Inflammatory macrophage (primary cell): ENCODE measurements at places on chromosomes 7 and 10.

GRCh38 chr7:72391821-72392377, 20.2 kb downstream of the CALN1 start:
- no peak for DNase-seq

DNA sequence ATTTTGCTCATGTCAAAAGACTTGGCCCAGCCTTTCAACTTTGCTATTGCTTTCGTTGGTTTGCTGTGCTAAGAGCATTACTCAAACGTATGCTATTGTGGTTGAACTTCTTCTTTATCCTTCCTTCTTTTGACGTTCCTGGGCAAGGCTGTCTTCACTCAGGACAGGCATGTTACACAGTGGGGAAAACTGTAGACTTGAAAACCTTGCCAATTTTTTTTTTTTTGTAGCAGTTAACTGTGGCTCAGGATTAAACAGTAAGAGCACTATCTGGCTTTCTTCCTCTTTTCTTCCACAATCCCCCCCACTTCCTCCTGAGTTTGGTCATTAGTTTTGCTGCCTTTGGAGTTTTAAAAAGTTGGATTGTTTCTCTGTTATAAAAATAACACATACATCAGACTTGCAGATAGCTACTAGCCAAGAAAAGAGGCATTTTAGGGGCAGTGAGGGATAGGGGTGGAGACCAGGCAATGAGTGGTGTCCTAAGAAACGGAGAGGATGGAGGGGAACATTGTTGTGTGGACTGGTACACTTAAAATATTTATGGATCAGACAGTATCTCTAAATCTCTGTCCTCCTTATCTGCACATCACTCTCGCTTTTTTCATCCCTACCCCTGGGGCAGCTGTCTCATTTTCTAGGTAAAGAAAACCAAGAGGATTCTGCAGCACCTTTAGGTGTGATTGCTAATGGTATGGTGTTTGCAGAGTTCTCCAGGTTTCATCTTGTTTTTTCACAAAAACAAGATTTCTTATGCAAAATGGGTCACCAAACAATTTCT, 181.7 kb downstream of the LRMDA start:
- DNase-seq = peak; percentile 85

DNA sequence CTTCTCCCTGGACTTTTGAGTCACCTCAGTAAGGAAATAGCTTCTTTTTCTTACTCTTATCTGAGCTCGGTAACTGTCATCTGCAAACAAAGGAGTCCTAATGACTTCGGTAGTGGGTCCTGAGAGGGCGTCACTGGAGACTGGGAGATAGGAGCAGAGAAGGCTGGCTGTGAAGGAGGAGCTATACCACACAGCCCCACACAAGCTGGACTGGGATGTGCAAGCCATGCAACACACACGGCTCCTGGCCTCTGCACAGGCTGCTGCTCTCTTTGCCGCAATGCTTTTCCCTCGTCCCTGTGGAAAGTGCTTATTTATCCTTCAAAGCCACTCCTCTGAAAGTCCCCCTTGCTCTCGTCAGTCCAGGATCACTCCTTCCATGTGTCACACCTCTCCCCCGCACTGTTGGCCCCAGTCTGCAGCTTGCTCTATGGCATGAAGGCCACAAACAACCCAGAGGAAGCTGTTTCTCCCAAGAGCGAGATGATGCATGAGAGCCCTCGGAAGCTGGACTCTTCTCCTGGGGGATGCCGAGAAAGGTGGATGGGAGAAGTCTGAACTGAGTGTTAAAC, 14.9 kb downstream of the TMEM273 start:
- DNase-seq = no peak

- DNase-seq = no peak
Measured at GRCh38 chr10:63430091-63430998, 35.4 kb downstream of the JMJD1C start.

DNA sequence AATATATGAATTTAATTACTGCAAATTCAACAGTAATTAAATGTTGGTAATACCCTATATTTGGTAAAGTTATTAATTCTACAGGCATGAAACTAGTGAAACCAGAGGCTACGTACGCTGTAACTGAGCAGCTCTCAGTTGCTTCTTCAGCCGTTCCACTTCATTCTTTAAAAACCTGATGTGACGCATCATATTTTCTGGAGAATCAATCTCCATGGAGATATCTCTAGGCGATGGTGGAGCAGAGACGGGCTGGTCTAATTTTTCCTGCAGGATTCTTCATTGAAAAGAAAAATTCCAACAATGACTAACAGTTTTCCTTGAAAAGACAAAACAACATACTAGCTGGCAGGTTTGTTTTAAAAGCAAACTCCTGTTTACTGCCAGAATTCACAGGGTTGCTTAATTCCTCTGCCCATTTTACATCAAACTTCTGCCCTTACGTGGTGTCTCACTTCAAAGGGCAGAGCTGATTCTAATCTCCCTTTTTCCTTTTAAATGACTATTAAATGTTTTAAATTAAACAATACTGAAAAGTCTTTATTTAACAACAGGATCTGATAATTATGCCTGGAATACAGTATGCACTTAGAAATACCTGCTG, 59.4 kb upstream of the MRLN start:
- DNase-seq = no peak

DNA sequence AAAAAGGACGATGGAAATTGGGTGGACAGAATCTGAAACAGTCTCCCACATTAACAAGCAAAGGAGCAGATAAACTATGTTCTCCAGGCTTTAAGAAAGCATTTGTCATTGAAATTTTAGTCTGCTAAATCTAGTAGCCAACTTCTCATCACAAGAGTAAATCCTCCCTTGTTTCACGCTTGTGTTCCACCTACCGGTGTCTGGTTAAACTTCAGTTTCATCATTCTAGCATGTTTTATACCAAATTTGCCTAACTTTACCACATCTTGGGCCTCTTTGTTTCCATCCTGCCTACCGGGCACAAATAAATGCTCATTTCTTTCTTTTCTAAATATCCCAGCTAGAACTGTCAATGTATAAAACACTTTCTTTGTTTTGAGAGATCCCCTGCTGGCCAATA, 5.8 kb downstream of the LIPA start:
- no peak for DNase-seq

- DNase-seq = no peak
Measured at GRCh38 chr10:131630772-131631258, 270.0 kb upstream of the PPP2R2D start.

GRCh38 chr7:17329440-17329839, 31.0 kb downstream of the AHR start:
- DNase-seq = no peak

DNA sequence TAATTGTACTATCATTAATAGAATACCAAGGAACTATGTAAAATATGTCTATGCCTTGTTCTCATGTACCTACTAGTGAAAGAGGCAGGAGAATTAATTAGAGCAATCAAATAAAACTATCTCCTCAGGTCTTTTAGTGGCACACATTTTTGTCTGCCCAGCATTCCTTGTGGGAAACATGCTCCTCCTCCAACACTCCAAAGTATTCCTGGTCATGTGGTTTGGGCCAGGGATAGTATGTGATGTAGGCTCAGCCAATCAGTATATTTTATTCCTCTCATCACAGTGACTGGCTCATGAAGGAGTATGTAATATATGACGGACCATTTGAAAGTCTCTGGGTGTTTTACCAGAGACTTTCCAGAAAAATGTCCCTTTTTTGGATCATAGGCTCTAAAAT, 16.7 kb upstream of the SYPL1 start:
- DNase-seq = no peak

GRCh38 chr10:116487522-116488430, 58.0 kb upstream of the PNLIP start:
- no peak for DNase-seq

- DNase-seq = no peak
Measured at GRCh38 chr7:157004521-157005455, 5.7 kb downstream of the MNX1 start.

GRCh38 chr10:131018886-131019500, 292.5 kb downstream of the TCERG1L start:
- DNase-seq = no peak

DNA sequence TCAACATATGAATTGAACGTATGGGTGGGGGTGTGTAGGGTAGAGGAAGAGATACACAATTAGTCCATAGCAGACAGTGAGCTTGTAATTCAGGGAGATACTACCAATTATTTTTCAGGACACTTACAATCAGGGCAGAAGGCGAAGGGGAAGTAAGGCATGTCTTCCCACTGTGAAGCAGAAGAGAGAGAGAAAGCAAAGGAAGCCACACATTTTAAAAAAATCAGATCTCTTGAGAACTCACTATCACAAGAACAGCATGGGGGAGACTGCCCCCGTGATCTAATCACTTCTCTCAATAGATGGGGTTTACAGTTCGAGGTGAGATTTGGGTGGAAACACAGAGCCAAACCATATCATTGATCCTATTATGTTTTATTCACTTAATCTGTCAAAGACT, 116.4 kb upstream of the RPA3 start:
- no peak for DNase-seq

DNA sequence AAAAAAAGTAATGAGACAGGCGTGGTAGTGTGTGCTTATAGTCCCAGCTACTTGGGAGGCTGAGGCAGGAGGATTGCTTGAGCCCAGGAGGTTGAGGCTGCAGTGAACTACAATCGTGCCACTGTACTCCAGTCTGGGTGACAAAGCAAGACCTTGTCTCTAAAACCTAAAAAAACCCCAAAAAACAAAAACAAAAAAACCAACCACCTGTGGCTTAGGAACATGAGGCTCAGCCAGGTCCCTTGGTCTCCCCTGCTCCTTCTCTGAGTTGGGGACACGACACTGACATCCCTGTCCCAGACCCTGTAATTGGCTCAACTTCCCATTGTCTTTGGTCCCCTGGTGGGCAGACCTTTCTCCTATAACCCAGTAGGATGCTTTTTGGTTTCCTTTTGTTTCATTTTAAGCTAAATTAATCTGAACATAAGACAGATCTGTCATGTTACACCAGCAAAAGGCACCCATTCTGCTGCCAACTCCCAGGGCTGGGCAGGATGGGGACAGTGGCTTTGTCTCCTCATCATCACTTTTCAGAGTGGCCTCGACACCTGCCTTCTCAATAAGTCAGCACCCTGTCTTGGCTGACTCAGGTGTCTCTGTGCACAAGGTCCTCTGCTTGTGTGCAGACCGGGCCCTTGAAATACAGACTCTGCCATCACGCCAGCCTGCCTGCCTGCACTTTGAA, 74.4 kb downstream of the MYL10 start:
- no peak for DNase-seq

DNA sequence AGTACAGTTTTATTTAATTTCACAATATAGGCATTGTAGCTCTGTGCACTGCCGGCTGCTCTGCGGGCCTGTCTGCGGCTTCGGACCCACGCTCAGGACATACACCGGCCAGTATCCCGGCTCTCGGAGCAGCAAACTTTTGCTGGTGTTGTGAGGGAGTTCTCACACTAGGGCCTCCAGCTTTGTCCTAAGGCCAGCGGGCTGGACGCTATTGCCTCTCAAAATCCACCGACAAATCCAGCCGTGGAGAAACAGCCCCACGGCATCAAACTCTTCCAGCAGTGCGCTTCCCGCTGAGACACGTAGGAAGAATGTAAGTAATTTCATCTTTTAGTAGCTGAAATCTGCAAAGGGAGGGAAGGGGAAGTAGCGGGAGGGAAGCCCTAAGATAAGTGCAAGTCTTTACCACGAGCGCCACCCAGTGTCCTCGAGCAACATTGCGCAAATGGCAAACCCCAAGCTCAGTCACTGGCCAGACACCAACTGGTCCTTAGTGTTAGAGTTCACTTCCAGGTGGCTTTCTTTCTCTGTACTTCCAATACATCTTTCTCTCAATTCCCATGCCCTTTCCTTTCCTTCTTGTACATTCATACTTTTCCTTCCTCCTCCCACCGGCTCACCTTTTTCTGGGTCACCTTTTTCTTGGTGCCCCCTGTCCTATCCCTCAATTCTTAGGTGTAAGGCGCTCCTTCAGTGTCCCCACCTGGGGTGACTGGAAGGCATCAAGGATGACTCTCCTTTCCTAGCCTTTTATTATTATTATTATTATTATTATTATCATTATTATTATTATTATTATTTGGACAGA, 3.0 kb upstream of the DLX5 start:
- DNase-seq = peak; percentile 84

DNA sequence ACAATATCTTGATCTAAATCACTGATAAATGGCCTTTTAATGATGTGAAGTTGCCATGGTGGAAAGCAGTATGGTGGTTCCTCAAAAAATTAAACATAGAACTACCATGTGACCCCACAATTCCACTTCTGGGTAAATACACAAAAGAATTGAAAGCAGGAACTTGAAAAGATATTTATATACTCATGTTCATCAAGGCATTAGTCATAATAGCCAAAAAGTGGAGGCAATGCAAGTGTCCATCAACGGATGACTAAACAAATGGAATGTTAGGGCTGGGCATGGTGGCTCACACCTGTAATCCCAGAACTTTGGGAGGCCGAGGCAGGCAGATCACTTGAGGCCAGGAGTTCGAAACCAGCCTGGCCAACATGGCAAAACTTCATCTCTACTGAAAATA, 2.0 kb upstream of the DNAJC12 start:
- DNase-seq = peak; percentile 65

DNA sequence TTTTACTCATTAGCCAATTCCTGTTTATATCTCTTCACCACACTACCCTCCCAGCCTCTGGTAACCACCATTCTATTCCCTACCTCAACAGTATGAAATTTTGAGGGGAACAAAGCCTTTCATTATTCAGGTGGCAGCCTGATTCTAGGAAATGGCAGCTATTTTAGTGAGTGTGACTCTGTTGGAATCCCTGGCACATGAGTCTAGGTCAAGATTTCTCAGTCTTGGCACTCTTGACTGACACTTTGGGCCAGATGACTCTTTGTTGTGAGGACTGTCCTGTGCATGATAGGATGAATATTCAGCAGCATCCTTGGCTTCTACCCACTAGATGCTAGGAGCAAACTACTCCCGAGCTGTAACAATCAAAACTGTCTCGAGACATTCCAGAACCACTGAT, 322.8 kb upstream of the PHYHIPL start:
- no peak for DNase-seq

- DNase-seq = no peak
Measured at GRCh38 chr7:15921576-15921975, 235.1 kb upstream of the MEOX2 start.

- DNase-seq = peak; percentile 37
Measured at GRCh38 chr10:45408421-45409319, 34.7 kb downstream of the ALOX5 start.

DNA sequence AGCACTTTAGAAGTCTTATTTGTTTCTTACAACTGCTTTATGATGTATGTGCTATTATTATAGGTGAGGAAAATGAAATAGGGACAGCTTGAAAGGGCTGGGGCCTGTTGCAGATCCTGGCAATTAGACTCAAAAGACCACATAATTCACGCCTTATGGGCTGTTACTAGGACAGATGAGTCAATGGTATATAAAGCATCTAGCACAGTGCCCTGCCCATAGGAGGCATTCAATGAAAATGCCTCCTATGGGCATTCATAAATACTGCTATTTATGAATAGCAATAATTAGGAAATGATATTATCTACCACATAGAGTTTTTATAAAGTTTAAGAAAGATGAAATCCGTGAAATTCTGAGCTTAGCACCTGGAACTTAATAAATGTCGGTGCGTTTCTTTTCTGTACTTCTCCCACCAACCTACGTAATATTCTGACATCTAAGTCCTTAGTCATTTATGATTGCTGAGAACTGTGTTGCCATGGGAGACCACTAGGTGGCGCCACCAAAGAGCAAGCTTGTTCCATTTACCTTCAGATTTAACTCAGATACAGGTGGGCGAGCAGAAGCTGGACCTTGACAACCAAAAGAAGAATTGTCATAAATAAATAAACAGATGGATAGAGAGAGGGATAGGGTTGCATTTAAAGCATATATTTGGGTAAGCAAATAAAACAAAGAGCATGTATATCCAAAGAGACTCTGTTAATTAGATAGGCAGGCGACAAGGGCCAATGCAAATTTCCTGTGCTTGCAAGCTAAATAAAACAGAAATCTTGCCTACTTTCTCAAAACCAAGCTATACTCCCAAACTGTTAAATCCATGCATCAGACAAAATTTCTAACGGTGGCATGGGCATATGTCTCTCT, 699.9 kb downstream of the INHBA start:
- peak; percentile 69 for DNase-seq
